ENCODE measurements at places on chromosomes 2 and 18.

GRCh38 chr2:80482276-80482675, 177.7 kb upstream of the LRRTM1 start:
- H3K27ac ChIP-seq, result no peak overlapping the region
- H3K4me1 ChIP-seq, result no peaks in the 10 kb centered on the region
- no peaks in the 10 kb centered on the region for H3K36me3 ChIP-seq
- no peak for DNase-seq

DNA sequence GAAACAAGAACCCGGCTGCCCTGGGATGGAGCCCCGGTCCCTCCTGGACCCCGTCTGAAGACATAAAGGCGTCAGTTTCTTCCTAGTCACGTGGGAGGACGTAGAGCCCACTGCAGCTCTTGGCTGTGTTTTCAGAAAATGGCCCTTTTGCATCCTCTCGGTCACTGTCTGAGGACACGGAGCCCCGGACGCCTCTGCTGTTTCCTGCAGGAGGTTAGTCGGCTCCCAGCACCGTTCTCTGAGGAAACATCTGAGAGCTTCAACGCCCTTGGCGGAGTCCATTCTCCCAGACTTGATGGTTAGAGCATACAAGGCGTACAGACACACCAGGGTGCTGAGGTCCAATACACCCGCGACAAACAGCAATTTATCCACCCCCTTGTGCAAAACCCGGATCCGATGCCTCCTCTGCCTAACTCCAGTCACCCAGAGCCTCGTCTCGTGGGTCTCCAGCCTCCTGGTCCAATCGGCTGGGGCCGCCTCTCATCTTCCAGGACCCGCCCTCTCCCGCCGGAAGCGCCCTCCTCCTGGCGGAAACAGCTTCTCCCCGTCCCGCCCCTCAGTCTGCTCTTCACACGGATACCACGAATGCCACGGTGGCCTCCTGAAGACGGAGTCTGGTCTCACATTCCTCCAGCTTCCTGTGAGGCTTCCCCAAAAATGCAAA, 119.4 kb downstream of the TMEM18 start:
- no peak overlapping the region for H3K4me3 ChIP-seq
- DNase-seq, result no peak
- H3K4me1 ChIP-seq, result no peaks in the 10 kb centered on the region
- no peak overlapping the region for H3K27ac ChIP-seq
- H3K27me3 ChIP-seq, result peaks cover 4% of the 10 kb centered on the region

GRCh38 chr2:8303322-8303832, 378.5 kb upstream of the ID2 start:
- H3K27ac ChIP-seq, result peak overlapping the region; percentile 84
- no peaks in the 10 kb centered on the region for H3K36me3 ChIP-seq
- H3K4me1 ChIP-seq, result peaks cover 53% of the 10 kb centered on the region
- no peaks in the 10 kb centered on the region for H3K27me3 ChIP-seq
- no peak overlapping the region for H3K4me3 ChIP-seq
- peak; percentile 95 for DNase-seq

DNA sequence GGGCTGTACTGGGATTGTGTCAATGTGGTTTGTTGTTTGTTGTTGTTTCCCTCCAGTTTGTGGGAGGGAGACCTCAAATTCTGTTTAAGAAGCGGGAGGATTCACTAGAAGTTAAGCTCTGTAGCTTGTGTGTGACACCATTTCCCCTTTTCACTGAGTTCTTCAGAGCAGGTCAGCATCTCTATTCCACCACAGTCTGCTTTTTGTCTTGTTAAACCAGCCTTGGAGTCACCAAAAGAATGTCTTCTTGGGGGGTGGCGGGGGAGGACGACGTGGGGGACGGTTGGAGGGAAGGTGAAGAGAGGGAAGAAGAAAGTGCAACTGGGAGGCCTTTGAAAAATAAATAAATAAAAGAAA, 2.3 kb upstream of the BCL11A start:
- peak overlapping the region; percentile 60 for H3K27ac ChIP-seq
- no peak for DNase-seq
- peaks cover 66% of the 10 kb centered on the region for H3K27me3 ChIP-seq
- no peaks in the 10 kb centered on the region for H3K36me3 ChIP-seq
- H3K4me3 ChIP-seq, result peak overlapping the region; percentile 78
- H3K4me1 ChIP-seq, result peaks cover 53% of the 10 kb centered on the region

DNA sequence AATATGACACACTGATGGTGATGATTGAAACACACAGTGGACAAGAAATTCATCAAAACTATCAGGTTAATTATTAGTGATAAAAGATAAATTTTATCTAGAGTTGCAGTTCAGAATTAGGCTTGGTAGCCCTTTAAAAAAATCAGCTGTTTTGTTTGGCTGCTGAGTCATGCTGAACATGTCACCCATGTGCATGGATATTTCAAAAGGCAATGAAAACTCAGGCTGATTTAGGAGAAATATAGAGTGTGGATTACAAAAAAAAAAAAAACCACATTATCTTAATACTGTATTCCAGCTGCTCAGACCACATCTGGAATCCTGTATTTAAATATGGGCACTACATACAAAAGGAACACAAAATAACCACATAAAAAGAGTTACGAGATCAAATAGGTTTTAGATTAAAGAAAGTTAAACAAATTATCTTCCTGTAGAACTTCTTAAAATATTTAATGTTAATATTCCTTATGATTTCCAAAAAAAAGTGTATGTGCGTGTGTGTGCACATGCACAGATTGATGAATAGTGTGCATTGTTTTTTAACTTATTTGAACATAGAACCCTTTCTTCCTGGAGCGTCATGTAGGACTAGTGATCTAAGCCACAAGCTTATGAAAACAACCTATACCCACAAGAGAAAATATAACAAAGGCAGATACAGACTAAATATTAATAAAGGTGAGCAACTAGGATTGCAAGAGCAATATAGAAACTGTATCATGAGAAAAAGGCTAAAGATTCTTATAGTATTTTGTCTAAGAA, 186.2 kb downstream of the STK39 start:
- DNase-seq, result no peak
- no peaks in the 10 kb centered on the region for H3K27me3 ChIP-seq
- peaks cover 28% of the 10 kb centered on the region for H3K36me3 ChIP-seq
- H3K4me3 ChIP-seq, result no peak overlapping the region
- H3K4me1 ChIP-seq, result no peaks in the 10 kb centered on the region
- no peak overlapping the region for H3K27ac ChIP-seq

DNA sequence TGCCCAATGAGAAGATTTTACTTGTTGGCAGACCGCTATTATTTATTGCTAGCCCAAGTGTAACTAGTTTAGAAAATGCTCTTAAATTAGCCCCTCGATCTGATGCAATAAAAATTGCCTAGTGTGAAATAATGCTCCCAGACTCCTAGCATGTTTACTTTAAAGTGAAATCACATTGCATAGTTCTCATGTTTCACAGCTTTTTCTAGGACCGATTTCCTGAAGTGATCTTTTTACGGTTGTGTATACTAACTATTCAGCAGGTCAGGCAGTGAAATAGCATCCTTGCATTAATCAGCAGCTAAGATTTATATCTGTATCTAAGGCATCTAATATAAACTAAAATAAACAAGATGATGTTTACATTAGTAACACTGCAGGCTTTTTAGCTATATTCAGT, 52.4 kb downstream of the PMS1 start:
- H3K4me3 ChIP-seq, result no peak overlapping the region
- H3K4me1 ChIP-seq, result no peaks in the 10 kb centered on the region
- H3K36me3 ChIP-seq, result peaks cover 10% of the 10 kb centered on the region
- no peak overlapping the region for H3K27ac ChIP-seq

- no peak overlapping the region for H3K27ac ChIP-seq
- no peak for DNase-seq
- no peaks in the 10 kb centered on the region for H3K4me1 ChIP-seq
Observed at GRCh38 chr18:37124516-37124915, 295.6 kb downstream of the KIAA1328 start.

- H3K27me3 ChIP-seq, result no peaks in the 10 kb centered on the region
- H3K27ac ChIP-seq, result no peak overlapping the region
- no peak for DNase-seq
- peaks cover 8% of the 10 kb centered on the region for H3K4me1 ChIP-seq
Observed at GRCh38 chr2:15939556-15939853, 845 bp upstream of the MYCN start.

GRCh38 chr2:8611246-8611645, 70.6 kb upstream of the ID2 start:
- no peaks in the 10 kb centered on the region for H3K27me3 ChIP-seq
- no peaks in the 10 kb centered on the region for H3K4me1 ChIP-seq
- H3K36me3 ChIP-seq, result no peaks in the 10 kb centered on the region

DNA sequence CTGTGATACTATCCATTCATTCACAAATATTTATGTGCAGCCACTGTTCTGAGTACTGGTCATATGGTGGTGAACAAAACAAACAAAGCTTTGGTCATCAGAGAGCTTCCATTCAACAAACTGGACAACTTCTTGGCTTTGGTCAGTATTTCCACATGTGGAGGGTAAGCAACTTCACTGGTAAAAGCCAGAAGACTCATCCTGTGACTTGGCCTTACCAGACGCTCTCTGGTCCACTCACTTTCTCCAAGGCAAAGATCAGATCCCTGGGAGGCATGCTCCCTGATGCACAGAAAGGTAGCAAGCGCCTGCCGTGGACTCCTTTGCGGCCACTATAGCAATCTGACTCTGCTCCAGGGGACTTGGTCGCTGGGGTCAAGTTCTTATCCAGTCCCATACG, 179.5 kb downstream of the EN1 start:
- H3K4me1 ChIP-seq, result no peaks in the 10 kb centered on the region
- DNase-seq, result no peak
- no peak overlapping the region for H3K4me3 ChIP-seq
- no peaks in the 10 kb centered on the region for H3K36me3 ChIP-seq

DNA sequence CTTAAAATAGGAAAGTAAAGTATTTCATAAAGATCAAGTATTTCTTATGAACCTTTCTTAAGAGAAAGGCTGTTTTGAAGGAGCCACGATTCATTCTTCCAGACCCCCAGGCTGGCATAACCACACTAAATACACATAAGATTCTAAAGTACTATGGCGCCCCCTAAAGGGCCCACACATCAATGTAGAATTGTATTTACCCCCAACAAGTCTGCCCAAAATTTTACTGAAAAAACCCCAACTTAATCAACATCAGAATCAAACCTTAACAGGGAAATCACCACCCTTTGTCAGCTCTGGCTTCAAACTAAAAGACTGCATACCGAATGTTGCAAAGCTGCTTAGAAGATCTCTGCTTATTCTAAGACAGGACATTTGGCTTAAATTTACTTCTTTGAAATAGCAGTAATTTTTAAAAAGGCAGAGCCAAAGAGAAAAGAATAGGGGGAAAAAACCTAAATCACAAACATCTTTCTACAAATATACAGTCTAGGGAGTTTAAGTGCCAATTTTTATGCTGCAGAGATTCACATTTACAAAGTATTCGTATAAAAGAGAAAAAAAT, 20.4 kb upstream of the BCL2 start:
- H3K4me3 ChIP-seq, result no peak overlapping the region
- peaks cover 74% of the 10 kb centered on the region for H3K36me3 ChIP-seq
- no peak overlapping the region for H3K27ac ChIP-seq
- no peaks in the 10 kb centered on the region for H3K27me3 ChIP-seq

DNA sequence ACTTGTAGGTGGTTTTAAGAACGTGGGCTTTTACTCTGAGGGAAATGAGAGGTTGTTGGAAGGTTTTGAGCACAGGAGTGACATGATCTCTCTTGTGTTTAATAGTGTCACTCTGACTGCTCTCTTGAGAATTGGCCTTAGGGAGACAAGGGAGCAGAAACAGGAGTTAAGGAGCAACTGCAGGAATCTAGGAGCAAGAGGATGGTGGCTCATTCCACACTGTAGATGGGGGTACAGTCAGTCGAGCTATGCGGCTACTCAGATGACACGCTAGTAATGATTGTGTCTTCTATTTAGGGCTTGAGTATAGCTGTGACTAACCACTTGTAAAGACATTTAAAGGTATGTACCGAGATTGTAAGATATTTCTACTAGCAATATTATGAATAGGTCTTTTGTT, 87.4 kb downstream of the RPRM start:
- no peak overlapping the region for H3K4me3 ChIP-seq
- DNase-seq, result no peak
- no peaks in the 10 kb centered on the region for H3K4me1 ChIP-seq
- no peaks in the 10 kb centered on the region for H3K36me3 ChIP-seq
- H3K27me3 ChIP-seq, result no peaks in the 10 kb centered on the region

GRCh38 chr18:52288403-52289004, 51.5 kb upstream of the DCC start:
- no peak overlapping the region for H3K4me3 ChIP-seq
- no peaks in the 10 kb centered on the region for H3K27me3 ChIP-seq
- H3K27ac ChIP-seq, result no peak overlapping the region

DNA sequence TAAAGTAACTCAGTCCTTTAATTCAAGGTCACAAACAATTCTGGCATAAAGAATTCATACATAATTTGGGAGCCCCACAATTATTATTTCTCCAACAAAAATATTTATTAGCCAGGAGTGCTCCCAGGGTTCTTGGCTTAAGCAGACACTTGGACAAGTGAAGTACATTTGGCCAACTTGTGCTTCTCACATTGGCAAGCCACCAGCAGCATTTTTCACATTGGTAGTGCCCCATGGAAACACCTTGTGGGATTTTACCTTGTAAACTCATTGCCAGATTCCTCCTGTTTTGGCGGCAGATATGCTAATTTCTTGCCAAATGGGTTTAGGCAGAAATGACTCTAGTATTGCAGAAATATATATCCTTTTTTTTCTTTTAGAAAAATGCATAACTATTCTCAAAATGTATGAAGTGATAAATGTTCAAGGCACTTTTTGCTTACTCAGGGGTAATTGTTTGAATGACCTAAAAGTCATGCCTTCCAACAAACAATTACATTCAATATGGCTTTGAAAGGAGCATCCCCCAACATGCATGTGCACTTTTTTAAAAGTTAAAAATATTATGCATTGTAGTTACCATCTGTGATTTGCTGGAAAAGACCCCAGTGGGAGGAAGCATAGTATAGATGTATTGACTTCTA, 113.5 kb downstream of the CSRNP3 start:
- no peaks in the 10 kb centered on the region for H3K36me3 ChIP-seq

DNA sequence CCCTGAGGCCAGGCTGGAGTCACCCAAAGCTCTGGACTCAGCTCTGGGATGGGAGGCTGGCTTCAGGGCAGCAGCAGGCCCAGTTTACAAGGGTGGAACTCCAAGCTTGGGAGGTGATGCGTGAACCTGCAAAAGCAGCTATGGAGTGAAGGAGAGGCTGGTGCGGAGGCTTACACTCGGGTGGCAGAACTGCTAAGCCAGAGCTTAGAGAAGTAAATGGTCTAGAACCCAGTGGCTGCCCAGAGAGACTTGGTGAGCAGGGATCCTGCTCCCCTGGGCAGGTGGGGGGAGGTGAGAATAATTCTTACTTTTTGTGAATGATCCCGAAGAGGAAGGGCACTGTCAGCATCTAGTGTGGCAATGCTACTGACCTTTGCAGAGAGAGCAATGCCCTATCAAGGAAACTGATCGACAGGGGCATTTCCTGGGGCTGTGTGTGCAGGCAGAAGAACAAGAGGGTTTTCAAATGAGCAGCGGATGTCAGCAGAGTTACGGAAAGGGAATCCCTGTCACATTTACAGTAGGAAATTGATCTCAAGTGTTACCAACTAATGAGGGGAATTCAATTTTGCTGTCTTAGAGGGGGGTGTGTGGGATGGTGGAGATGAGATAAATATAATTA, 80.4 kb downstream of the TGFA start:
- H3K4me1 ChIP-seq, result no peaks in the 10 kb centered on the region
- no peaks in the 10 kb centered on the region for H3K36me3 ChIP-seq
- peaks cover 22% of the 10 kb centered on the region for H3K27me3 ChIP-seq
- DNase-seq, result no peak
